ENCODE measurements at places on chromosomes 16 and 17.

- peak; percentile 19 for DNase-seq
These were observed 9.8 kb downstream of the CA5A start for GRCh38 chr16:87926246-87927194.

DNA sequence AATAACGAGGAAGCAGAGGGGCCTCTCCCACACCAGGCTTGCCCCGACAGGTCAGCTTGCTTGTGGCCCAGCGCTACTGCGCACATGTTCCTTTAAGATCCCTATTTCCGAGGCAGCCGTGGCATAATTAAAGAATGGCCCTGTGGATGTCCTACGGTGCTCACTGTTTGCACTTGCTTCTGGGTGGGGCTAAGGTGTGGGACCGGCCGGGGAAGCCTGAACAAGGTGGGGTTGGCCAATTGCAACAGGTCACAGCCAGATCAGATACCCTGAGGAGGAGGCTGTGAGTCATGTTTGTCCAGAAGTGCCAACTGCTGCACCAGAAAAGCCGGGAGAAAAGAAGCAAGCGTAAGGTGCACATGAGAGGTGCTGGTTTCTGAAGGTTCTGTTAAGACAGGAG lies 158.5 kb upstream of the CACNG5 start:
- no peak for DNase-seq

DNA sequence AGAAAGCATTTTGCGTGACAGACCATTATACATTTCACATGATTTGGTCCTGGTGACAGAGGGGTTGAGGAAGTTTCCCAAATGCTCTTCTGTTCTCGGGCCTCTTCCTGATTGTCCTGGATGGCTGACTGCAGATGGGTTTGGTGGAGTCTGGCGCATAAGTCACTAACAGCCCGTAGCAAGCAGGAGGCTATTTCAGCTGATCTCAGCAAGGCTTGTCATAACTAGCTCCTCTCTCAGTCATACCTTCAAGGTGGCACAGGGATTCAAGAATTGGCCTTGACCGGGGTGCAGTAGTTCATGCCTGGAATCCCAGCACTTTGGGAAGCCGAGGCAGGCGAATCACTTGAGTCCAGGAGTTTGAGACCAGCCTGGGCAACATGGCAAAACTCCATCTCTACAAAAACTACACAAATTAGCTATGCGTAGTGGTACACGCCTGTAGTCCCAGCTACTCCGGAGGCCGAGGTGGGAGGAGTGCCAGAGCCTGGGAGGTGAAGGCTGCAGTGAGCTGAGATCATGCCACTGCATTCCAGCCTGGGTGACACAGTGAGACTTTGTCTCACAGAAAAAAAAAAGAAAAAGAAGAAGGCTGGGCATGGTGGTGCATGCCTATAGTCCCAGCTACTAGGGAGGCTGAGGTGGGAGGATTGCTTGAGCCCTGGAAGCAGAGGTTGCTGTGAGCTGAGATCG lies 68.9 kb upstream of the HAS3 start:
- no peak for DNase-seq

GRCh38 chr16:49055824-49056545 lies 225.7 kb downstream of the CBLN1 start:
- peak; percentile 17 for DNase-seq

- DNase-seq: no peak
These were observed 84.6 kb downstream of the SPAG9 start for GRCh38 chr17:51036084-51036483.

DNA sequence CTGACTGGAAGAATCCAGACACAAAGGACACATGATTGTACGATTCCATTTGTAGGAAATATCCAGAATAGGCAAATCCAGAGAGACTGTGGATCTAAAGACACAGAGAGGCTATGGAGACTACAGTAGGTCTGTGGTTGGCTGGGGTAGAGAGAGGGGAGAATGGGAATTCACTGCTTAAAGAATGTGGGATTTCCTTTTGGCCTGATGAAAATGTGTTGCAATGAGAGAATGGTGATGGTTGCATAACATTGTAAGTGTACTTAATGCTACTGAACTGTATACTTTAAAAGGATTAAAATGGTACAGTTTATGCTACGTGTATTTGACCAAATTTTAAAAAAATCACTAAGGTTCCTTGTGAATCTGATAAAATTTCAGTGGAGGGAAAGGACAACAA lies 62.1 kb downstream of the GPRC5B start:
- DNase-seq: no peak

DNA sequence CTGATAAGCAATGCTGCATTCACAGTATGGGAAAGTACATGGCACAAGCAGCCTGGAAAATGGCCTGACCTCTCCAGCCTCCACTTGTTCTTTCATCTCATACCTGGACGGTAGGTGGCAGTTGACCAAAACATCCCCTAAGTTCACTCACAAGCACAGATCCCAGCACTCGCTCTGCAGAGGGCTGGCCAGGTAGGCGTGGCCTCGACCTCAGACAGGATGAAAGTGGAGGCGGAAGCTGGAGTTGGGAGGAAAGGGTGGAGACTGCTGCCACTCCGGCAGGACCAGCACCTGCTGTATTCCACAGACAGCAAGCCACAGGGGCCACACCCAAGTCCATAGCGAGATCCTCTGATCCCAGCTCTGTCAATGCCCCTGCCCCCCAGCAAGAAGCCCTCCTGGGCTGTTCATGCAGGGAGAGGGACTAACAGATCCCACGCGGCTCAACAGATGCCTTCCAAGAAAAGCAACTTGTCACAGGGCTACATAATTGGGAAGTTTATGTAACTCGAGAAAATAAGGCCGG lies 31.3 kb downstream of the ZCCHC14 start:
- DNase-seq: peak; percentile 81

- no peak for DNase-seq
These were observed 175.4 kb downstream of the AATF start for GRCh38 chr17:37123941-37124820.

DNA sequence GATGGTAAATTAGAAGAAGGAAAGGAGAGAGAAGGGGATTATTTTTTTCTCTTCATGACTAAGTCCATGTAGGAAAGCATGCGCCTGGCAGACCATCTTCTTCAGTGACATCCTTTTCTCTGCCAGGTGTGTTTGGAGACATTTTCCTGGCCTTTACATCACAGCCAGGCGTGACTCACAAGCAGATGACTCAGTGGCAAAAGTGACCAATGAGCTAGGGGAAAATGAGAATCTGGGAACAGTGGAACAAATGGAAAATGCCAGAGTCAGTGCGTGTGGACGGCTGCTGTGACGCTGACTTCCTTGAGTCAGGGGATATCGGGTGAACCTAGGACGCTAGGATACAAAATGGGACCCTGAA lies 9.4 kb downstream of the KIAA0513 start:
- no peak for DNase-seq

GRCh38 chr16:30526137-30526822 lies at the start of gene ZNF768:
Gene ZNF768, minus strand, starts transcription at chr16:30526566. Its CDS starts 153 bp downstream, at chr16:30526413.
- peak; percentile 37 for DNase-seq

GRCh38 chr16:10070591-10070990 lies 111.6 kb downstream of the GRIN2A start:
- no peak for DNase-seq

GRCh38 chr16:86029131-86029741 lies 130.3 kb downstream of the IRF8 start:
- DNase-seq: no peak

GRCh38 chr17:27390540-27390939 lies 65.7 kb upstream of the KSR1 start:
- no peak for DNase-seq

GRCh38 chr16:84658690-84659089 lies 10.4 kb downstream of the KLHL36 start:
- no peak for DNase-seq

- peak; percentile 70 for DNase-seq
These were observed 714.3 kb downstream of the WWOX start for GRCh38 chr16:78813661-78814311.

All from NCI-H1105 treated with DMSO at 0.1 percent for 48 hours (cell line).